ENCODE measurements at places on chromosomes 5 and 9.

DNA sequence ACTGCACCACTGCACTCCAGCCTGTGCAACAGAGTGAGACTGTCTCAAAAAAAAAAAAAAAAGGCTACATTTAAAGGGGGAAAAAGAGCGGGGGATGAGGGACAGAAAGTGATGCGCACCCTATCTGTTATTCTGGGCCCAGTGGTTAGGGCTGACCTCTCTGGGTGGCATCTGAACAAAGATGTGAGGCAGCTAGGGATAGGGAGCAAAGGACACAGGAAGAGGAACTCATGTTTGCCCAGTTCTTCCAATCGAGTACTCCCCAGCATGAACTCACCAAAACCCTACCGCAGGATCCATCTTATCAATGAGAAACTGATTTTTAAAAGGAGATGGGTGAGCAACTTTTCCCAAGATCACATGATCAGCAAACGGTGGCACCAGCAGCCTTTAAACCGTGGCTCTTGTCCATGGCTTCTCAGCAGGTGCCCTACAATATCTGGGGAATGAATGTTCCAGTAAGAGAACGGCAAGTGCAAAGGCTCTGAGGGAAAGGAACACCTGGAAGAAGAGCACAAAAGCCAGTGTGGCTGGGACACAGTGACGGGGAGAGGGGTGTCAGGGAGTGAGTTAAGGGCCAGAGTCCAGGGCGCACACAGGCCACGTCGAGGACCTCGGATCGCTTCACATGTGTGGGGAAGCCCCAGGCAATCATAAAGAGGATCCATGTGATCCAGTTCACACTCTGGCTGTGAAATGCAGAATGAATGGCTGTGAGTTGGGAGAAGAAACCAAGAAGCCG, 22.0 kb downstream of the RAPGEF1 start:
- DNase-seq = no peak

- DNase-seq = peak; percentile 78
Observed at GRCh38 chr5:87541033-87541432, 128.3 kb upstream of the CCNH start.

DNA sequence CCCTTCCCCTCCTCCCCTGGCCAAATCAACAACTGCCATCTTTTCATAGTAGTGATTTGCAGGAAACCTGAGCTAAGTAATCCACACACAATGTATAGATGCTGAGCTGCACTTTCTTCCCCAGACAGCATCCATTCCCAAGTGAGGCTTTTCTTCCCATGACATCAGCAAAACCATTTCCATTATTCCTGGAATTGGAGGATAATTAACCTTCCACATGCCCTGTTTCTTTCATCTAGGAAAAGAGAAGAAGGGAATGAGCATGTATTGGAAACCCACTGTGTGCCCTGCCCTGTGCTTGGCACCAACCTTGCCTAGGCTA, 268.0 kb downstream of the ZSWIM6 start:
- DNase-seq = no peak

- no peak for DNase-seq
Observed at GRCh38 chr9:130609163-130609562, 29.8 kb downstream of the FUBP3 start.

GRCh38 chr9:133780404-133780945, 42.3 kb upstream of the SARDH start:
- DNase-seq = no peak

DNA sequence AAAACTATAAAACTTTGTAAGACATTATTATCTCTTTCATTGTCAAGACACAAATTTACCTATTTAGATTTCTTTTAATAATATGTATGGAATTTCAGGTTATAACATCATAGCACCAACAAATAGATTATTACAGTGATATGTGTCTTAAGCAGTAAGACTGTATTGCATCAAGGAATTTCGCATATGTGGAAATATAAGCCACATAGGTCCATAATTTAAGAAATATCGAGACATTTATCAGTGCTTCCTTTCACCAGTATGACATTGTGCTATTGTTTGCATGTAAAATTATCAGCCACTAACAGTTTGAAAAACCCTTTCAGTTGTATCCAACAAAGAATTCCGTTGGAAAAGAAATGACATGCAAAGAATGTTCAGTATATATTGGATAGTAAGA, 186.7 kb upstream of the RASA1 start:
- no peak for DNase-seq

All from NCI-H774 (cell line).